ENCODE measurements at places on chromosomes 3 and 15.

- no peak for DNase-seq
Measured at GRCh38 chr15:31338879-31339557, 12.4 kb downstream of the KLF13 start.

GRCh38 chr3:114586119-114586518, 292.3 kb downstream of the TIGIT start:
- no peak for DNase-seq

DNA sequence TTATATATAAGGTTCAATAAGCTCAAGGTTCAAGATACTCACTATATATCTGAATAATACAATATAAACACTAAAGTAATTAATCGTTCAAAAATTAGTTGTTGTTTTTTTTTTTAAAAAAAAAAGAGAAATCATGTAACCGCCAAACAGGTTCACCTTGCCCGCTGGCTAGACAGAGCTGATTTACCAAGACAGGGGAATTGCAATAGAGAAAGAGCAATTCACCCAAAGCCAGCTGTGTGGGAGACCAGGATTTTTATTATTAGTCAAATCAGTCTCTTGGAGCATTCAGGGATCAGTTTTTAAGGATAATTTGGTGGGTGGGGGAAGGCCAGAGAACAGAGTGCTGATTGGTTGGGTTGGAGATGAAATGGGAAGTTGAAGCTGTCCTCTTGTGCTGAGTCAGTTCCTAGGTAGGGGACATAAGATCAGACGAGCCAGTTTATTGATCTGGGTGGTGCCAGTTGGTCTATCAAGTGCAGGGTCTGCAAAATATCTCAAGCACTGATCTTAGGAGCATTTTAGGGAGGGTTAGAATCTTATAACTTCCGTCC, 7.9 kb downstream of the HIGD1A start:
- DNase-seq = no peak

- DNase-seq = no peak
Measured at GRCh38 chr3:26264708-26265107, 357.9 kb upstream of the LRRC3B start.

DNA sequence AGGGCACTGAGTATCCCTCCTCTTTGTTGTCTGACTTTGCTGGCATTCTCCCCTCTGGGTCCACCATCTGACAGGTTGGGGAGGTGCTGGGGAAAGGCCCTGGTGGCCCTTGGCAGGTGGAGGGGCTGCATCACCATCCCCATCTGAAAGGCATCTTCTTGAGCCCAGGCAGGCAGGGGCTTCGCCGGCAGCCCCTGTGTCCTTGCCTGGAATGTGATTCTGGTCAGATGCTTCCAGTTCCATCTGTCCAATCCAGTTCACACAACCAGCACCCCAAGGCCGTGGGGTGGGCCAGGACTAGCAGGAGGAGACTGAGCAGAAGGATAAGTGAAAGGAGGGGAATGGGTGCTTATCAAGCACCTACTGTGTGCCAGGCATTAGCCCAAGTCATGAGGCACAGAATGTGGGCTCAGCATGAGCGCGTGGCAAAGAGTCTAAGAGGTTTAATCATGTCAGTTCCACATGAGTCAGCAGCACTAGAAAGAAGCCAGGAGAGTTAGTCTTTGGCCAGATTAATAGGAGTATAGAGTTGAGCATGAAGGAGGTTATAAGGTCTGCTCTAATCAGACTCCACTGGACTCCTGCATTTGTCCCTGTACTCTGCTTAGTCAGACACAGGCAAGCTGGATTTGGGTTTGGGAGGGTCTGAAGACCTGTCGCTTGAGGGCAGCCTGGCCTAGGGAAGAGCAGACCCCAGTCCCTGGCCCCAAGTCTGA, 10.5 kb upstream of the TXNRD3 start:
- no peak for DNase-seq

DNA sequence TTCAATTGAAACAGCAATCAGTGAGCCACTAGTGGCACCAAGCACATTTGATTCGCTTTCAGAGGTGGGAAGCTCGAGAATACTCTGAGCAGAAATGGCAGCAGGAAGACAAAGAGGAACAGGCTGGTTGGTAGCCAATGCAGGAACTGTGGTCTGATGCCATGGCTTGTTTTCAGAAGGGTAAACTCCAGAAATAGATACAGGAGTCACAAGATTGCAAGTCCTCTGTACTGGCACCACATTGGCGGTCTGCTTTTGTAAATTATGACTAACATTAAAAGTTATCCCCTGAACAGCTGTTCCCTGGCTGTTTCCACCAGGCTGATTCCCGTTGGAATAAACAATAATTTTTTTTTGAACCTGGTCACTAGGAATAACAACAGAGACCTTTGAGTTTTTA, 35.5 kb downstream of the USF3 start:
- DNase-seq = no peak

DNA sequence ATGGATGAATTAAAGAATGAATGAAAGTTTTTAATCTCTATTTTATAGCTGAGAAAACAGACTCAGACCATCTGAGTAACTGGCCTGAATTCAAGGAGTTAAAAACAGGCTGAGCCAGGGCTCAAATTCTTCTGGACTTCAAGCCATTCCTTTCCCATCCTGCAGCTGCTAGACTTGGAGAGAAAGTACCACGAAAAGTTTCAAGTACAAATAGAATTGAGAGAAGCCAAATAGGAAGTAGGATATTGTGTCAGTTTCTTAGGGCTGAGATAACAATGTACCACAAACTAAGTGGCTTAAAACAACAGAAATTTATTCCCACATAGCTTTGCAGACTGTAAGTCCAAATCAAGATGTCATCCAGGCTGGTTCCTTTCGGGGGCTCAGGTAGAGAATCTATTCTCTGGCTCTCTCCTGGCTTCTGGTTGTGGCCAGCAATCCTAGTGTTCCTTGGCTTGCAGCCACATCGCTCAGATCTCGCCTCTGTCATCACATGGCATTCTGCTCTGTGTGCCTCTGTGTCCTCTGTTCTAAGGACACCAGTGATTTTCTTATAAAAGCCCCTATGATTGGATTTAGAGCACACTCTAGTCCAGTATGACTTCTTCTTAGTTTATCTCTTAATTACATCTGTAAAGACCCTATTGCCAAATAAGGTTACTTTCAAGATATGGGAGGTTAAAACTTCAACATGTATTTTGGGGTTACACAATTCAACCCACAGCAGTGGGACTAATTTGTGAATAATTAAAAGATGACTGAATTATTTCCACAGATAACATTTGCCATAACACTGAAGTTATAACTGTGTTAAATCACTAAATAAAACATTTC, 25.7 kb upstream of the GOLIM4 start:
- DNase-seq = no peak

GRCh38 chr15:58291848-58292247, 139.9 kb upstream of the LIPC start:
- no peak for DNase-seq

DNA sequence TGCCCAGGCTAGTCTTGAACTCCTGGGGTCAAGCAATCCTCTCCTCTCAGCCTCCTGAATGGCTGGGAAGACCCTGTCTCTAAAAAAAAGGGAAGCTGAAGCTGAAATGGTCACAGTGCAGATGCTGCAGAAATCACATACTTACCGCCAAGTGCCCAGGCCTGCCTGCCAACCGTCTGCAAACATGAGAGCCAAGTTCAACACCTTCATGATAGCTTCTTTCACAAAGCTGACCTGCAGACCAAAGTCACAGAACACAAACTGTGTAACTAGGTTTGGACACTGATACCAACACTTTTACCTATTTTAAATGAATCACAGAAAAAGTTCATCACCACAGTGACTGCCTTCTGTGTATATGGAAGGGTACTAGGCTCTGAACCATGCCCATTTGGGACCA, 22.8 kb upstream of the CYFIP1 start:
- no peak for DNase-seq

DNA sequence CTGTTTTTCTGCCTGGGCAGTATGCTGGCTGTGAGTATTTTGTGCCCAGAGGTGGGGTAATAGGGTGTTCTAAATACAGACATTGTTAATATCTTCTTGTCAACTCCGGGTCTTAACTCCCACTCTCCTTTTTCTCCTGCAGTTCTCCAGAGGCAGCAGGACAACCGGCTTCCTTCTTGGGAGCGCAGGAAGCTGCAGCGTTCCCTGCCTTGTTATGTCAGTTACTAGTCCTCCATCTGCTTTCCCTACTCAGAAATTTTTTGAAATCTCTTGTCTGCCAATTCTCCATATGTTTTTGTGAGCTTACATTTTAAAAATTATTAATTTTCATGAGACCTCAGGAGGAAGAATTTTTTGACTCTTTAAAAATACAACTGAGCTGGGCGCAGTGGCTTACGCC, 67.2 kb downstream of the NEO1 start:
- no peak for DNase-seq
